ENCODE measurements at places on chromosomes 12 and 14. TPM values are rescaled to one million over a fixed set of nuclear protein-coding genes. Genes with fewer than 3 reads are reported as not detected.

The GLIPR1L1 gene
- total RNA-seq: not detected

The RGS6 gene
- 22.4 TPM for total RNA-seq

The TEX52 gene
- not detected for total RNA-seq

The PTGDR gene
- total RNA-seq: 0.51 TPM

The GSC gene
- 0.43 TPM for total RNA-seq

The GTF2H3 gene
- total RNA-seq: 12.9 TPM

The KRT73 gene
- not detected for total RNA-seq

The EIF2S3B gene
- 0.62 TPM for total RNA-seq

The OTOGL gene
- total RNA-seq: 0.51 TPM

The CCDC177 gene
- not detected for total RNA-seq

The ALG10B gene
- total RNA-seq: 5.5 TPM

The GPX2 gene
- total RNA-seq: not detected

The COL2A1 gene
- 0.13 TPM for total RNA-seq

The CLEC1A gene
- 2.2 TPM for total RNA-seq

The WNT1 gene
- not detected for total RNA-seq

The NPAS3 gene
- 4.9 TPM for total RNA-seq

The AHSA1 gene
- 138 TPM for total RNA-seq

The USP15 gene
- total RNA-seq: 62.6 TPM

The CFAP251 gene
- total RNA-seq: 3.8 TPM

The SLC4A8 gene
- total RNA-seq: 0.86 TPM

The HOTAIR gene
- not detected for total RNA-seq

The PIANP gene
- total RNA-seq: 0.40 TPM

The CELA1 gene
- not detected for total RNA-seq

The SLC5A8 gene
- total RNA-seq: not detected

The LYZ gene
- total RNA-seq: 32.9 TPM

The CDKN3 gene
- 4.7 TPM for total RNA-seq

The CD163L1 gene
- total RNA-seq: 3.1 TPM

The IL31 gene
- total RNA-seq: not detected

The PLEK2 gene
- 0.40 TPM for total RNA-seq

The HOXC12 gene
- not detected for total RNA-seq

The DNAJC22 gene
- 0.70 TPM for total RNA-seq

The VRTN gene
- not detected for total RNA-seq

The TAS2R42 gene
- total RNA-seq: not detected

The CLEC9A gene
- total RNA-seq: not detected

The EML5 gene
- 0.24 TPM for total RNA-seq

The NANOG gene
- total RNA-seq: not detected

The OLR1 gene
- total RNA-seq: 0.43 TPM

The C12orf50 gene
- 0.05 TPM for total RNA-seq

The SLC2A14 gene
- 0.51 TPM for total RNA-seq

The ANG gene
- 2.7 TPM for total RNA-seq

The MSRB3 gene
- total RNA-seq: 166 TPM

The LMO3 gene
- total RNA-seq: 0.38 TPM

The LRRK2 gene
- total RNA-seq: 7.1 TPM

The SLC10A1 gene
- not detected for total RNA-seq

The MYF6 gene
- total RNA-seq: 1.1 TPM

The BTG1 gene
- 72.8 TPM for total RNA-seq

The SLC25A21 gene
- 0.24 TPM for total RNA-seq

The TAS2R19 gene
- 1.5 TPM for total RNA-seq

The FGF23 gene
- 0.46 TPM for total RNA-seq

The PLCZ1 gene
- total RNA-seq: not detected

The C12orf57 gene
- total RNA-seq: 162 TPM

Measured in cardiac septum (tissue), 1 donor.